ENCODE measurements at places on chromosomes 2 and 18.

GRCh38 chr2:555164-555922 is 121.9 kb downstream of the TMEM18 start:
- DNase-seq, result no peak

GRCh38 chr2:9178110-9178903 is 28.3 kb upstream of the ASAP2 start:
- no peak for DNase-seq

- no peak for DNase-seq
Measured at GRCh38 chr2:145652571-145653545, 1132.9 kb upstream of the ZEB2 start.

GRCh38 chr2:24494410-24494809 is 3.4 kb downstream of the NCOA1 start:
- DNase-seq, result no peak

GRCh38 chr18:48861181-48861708 is 89.5 kb downstream of the SMAD7 start:
- DNase-seq, result no peak

DNA sequence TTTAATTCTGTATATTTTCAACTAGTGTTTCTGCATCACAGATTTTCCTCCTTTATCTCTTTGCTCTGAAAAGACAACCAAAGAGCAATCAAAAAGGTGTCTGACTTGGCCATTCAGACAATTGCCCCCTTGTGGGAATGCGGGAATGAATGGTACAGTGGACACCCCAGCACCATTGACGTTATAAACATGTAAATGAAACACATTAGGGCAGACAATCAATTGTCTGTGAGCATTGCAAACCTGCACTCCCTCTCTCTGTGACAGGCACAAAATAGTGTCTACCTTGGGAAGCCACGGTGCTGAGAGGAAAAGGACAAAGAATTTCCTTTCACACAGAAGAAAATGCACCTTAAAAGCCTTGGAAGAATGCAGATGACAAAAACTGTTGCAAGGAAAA is 8.0 kb downstream of the ZEB2 start:
- DNase-seq, result no peak

DNA sequence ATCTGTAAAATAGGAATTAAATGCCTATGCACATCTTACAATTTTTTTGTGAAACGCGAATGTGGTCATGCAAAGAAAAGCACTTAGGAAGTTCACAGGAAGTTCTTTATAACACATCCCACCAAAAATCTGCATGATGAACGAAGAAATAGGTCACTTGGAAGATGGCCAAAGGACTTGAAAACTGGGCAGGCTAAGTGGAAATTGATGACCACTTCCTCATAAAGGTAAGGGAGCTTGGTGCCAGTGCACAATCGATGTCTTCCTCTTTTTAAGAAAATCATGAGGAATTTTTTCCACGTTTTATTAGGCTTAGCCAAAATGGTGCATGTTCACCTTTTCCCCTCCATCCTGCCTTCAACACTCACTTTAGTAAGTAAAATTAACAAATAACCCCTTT is 8.2 kb upstream of the NT5C1B start:
- DNase-seq, result no peak

DNA sequence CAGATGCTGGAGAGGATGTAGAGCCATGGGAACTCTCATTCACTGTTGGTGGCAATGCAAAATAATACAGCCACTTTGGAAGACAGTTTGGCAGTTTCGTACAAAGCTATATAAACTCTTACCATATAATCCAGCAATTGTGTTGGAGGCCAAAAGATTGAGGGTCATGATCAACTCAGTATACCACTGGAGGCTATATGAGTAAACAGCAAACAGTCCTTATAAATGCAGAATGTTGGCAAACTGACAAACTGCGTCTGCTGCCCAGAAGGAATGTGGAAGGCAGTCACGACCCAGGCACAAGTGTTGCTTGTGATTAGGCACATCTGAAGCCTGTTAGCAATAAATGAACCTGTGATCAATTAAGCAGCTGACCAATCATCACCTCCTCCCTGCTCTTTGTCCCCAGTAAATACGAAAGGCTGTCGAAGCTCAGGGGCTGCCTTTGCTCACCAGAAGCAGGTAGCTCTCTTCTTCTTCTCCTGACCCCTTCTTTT is 98.1 kb upstream of the SPOPL start:
- DNase-seq, result no peak
